ENCODE measurements at places on chromosomes 12 and 14.

DNA sequence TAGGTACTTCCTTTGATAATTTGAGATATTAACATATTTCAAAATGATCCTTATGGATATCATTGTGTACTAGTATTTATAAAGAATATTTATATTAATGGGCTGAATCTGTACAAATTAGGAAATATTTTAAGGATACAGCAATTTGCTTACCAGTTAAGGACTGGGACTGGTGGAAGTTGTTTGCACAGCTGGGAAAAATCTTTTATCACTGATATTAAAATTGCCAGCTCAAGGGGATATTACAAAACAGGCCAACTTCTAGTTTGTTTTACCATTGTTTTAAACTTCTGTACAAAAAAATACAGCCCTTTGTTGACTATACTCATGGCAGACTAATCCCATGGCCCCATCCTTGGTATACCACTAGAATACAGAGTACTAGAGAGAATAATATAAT is 133.2 kb upstream of the DDHD1 start:
- no peak for DNase-seq

DNA sequence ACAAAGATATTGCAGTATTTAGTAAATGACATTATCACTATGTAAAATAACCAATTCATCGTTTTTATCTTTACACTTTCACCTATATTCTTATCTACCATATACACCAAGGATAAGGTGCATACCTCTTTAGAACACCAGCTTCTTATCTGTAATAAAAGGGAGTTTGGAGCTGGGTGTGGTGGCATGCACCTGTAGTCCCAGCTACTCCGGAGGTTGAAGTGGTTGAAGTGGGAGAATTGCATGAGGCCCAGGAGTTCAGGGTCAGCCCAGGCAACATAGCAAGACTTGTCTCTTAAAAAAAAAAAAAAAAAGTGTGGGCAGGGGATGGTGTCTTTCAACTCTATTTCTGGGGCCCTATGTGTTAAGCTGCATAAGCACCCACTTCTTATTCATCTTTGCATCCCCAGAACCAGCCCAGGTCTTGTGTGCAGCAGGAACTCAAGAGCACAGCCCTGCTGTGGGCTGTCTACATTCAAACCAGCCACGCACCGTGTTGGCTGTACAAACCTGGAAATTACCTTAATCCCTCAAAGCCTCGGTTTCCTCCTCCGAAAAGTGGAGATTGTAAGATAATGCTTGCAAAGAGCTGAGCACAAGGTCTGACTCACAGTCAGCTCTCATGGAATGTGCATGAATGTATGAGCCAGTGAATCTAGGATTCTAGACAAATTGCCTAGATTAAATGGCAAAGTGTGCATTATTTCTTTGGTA is 256.6 kb upstream of the FOXN3 start:
- peak; percentile 66 for DNase-seq

- no peak for DNase-seq
These were observed 23.7 kb downstream of the SEL1L start for GRCh38 chr14:81509838-81510452.

GRCh38 chr14:68563251-68564131 is 229.4 kb downstream of the ZFP36L1 start:
- peak; percentile 78 for DNase-seq

GRCh38 chr14:95569440-95569839 is 34.6 kb downstream of the GLRX5 start:
- DNase-seq: no peak

- DNase-seq: no peak
These were observed 305.5 kb upstream of the FKBP4 start for GRCh38 chr12:2489275-2489674.

DNA sequence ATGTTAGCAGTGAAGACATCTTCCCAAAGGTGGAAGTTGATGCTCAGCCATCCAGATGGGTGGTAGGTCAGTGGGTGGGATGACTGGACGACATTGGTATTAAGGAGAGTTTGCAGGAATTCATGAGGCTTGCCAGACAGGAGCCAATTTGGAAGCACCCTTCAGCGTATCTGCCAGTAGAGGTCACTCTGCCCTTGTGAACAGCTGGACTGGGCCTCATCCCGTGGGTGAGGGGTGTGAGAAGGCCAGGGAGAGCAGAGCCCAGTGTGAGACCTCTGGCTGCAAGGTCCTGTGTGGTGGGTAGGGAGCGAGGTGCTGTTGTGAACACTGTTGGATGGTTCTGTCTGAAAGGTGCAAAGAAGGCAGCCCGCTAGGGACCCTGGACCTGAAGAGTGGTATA is 37.7 kb downstream of the SLC5A8 start:
- DNase-seq: peak; percentile 55

DNA sequence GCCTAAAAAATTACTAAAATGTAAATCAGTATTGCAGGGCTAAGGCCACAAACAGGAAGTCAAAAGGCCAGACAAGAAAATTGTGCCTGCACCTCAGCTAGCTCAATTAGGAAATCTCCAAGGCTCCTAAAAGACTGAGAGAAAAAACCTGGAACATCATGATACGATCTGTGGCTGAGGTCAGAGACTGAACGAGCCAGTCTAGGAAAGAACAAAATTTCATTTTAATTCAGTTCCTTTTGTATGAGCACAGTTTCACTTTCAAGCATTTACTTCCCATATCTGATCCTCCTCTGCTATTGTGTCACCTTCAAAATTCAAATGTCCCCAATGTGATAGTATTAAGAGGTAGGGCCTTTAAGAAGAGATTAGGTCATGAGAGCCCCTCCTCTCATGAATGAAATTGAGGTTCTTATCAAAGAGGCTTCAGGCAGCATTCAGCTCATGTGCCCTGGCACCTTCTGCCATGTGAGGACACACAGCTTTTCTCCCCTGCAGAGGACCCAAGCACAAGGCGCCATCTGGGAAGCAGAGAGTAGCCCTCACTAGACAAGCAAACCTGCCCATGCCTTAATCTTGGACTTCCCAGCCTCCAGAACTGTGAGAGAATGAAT is 14.8 kb downstream of the PRKAB1 start:
- no peak for DNase-seq

- DNase-seq: peak; percentile 10
These were observed 150.2 kb upstream of the PLEKHG7 start for GRCh38 chr12:92552412-92553108.

GRCh38 chr14:68790644-68791077 is 2.2 kb downstream of the ZFP36L1 start:
- DNase-seq: no peak

GRCh38 chr14:64736271-64737169 is 32.3 kb downstream of the PLEKHG3 start:
- no peak for DNase-seq

DNA sequence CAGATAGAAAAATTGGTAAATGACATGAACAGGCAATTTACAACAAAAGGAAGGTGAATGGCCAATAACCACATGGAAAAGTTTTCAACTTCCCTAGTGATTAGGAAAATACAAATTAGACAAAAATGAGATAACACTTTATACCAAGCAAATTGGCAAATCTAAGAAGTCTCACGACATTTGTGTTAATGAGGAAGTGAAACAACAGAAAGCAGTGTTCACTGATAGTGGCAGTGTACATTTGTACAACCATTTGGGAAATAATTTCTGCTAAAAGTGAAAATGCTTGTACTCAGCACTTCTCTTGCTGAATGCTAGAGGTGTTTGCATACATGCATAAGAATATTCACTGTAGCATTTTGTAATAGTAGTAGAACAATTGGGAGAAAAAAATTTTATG is 126.6 kb downstream of the LLPH start:
- no peak for DNase-seq

DNA sequence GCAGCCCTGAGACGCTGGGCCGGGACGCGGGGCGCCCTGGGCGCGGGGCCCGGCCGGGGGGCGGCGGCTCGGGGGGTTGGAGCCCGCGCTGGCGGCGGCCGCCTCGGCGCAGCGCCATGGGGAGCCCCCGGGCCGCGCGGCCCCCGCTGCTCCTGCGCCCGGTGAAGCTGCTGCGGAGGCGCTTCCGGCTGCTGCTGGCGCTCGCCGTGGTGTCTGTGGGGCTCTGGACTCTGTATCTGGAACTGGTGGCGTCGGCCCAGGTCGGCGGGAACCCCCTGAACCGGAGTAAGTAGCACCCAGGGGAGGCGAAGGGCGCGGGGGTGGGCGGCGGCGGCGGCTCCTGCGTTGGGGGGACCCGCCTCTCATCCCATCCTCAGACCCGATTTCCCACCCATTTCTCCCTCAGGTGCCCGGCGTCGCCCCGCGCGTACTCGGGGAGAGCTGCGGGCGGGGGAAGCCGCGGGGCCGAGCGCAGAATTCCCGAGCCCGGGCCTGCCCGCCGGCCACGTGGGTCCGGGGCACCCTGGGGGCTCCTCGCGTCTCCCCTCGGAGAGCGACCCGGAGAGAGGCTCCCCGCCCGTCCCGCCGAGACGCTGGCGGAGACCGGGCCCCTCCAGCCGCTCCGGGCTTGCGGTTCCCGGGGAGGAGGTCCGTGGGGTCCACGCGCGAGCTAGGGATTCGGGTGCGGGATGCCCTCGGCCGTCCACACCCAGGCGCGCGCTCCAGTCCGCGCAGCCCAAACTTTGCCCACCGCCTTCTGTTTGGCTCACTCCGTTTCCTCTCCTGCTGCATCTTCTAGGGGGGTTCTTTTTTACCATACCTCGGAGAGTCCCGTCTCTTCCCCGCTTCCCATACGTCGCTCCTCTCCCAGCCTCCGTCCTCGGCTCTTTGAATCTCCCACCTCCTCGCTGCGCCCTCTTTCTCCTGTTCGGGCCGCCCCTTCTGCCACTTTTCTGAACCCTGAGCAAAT is 807 bp downstream of the B4GALNT3 start:
- DNase-seq: peak; percentile 15

GRCh38 chr14:54947230-54947629 is 44.6 kb upstream of the GCH1 start:
- no peak for DNase-seq

GRCh38 chr12:60805364-60805763 is 1209.5 kb downstream of the SLC16A7 start:
- DNase-seq: no peak

DNA sequence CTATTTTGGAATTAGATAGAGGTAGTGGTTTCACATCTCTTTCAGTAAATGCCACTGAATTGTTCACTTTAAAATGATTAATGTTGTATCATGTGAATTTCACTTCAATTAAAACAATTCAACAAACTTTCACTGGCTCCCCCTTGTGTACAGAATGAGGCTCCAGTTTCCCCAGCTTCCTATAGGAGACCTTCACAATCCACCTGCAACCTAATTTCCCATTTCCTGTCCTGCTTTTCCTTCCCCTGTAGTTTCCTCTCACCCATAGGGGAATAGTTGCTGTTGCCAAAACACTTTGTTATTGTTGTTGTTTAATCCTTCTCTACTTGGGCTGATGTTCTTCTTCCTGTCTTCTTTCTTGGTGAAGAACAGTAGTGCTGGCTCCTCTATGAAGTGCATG is 59.8 kb downstream of the NPAS3 start:
- DNase-seq: peak; percentile 42

- peak; percentile 62 for DNase-seq
These were observed 8.1 kb upstream of the PPP1R1A start for GRCh38 chr12:54596526-54596946.

DNA sequence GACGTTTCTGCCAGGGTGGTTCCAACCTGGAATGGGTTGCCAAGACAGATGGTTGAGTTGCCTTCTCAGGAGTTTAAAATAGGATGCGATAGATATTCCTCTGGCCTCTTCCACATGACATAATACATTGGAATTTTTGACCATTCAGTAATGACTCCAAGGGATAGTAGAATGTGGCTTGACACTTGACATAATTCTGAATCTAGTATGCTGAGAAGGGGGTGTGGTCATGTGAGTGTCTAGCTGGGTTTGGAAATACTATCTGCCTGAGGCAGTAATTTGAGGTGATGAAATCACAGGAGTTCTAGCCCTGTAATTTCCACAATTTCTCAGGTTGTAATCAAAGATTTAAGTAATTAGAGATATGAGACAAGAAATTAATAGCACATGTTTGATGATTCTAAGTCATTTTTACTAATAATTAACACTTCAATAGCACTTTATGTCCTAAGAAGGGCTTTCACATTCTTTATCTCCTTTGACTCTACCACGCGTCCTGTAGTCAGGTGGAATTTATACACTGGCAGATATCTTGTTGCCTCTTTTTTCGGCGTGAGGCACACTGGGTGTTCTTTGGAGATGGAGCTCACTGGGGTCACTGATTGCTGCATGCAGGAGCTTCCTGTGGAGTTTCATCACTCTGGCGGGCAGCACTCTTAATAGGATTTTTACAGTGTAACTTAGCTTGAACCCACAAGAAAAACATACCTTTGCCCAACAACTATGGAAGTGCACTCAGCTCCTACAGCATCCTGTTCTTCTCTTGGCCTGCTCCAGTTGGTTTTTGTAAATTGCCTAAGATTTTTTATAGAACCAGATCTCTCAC is 3.2 kb upstream of the AMIGO2 start:
- DNase-seq: peak; percentile 98

GRCh38 chr12:19778172-19778571 is 338.9 kb downstream of the AEBP2 start:
- DNase-seq: peak; percentile 62

GRCh38 chr14:58969951-58970751 is 218.3 kb upstream of the DAAM1 start:
- DNase-seq: peak; percentile 6

- DNase-seq: no peak
These were observed 12.8 kb upstream of the WSB2 start for GRCh38 chr12:118073768-118074167.

- DNase-seq: no peak
These were observed 90.7 kb upstream of the TBX3 start for GRCh38 chr12:114774699-114775098.

DNA sequence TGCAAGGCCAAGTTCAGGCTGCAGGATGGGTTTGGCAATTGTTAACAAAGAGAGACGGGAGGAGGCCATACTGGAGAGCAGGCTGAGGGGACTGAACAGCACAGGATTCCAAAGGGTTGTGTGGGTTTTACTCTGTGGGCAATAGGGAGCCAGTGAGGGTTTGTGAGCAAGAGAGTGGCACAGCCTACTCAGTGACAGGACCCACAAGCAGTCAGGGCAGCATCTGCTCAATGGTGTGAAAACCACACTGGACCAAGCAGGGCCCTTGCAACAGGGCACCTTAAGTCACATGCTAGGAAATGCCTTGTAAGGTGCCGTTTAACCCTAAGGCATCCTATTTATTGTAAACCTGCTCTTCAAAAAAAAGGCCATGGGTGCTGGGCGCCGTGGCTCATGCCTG is 22.0 kb downstream of the SYNE3 start:
- no peak for DNase-seq
